Putamen (tissue), 1 donor: ENCODE measurements at places on chromosomes 12 and 14.

GRCh38 chr12:93358058-93358457 lies 19.7 kb upstream of the NUDT4 start:
- no peak for DNase-seq

DNA sequence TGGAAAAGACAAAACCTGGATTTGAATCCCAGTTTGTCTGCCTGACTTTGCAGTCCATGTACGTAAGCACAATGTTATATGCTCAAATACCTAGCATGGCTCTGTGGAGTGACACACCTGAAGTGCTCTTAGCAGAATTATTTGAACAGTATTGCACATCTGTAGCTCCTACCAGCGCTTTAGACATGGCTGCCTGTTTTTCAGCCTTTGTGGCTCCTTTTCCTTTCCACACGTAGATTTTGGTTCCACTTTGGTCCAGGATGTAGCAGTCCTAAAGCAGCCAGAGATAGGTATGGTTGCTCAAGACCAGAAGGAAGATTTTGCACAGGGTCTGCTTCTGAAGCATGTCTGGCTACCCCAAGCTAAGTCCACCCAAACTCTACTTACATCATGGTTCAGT lies 9.1 kb downstream of the AVIL start:
- no peak for DNase-seq

DNA sequence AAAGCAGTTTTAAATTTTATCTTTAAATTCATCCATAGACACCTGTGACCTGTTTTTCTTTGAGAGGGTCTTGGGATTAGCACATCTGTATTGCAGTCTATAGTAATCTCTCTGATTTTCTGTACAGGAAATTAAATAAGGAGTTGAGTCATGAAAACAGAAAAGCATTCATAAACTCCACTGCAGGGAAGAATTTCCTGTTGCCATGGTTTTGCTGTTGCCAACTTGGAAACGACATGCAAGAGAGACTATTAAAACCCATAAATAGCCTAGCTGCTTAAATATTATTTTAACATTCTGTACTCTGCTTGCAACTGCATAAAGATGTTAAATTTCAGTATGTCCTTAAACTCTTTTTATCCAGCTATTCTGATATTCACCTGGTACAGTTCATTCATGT lies 281.0 kb upstream of the RGS6 start:
- DNase-seq: peak; percentile 58

DNA sequence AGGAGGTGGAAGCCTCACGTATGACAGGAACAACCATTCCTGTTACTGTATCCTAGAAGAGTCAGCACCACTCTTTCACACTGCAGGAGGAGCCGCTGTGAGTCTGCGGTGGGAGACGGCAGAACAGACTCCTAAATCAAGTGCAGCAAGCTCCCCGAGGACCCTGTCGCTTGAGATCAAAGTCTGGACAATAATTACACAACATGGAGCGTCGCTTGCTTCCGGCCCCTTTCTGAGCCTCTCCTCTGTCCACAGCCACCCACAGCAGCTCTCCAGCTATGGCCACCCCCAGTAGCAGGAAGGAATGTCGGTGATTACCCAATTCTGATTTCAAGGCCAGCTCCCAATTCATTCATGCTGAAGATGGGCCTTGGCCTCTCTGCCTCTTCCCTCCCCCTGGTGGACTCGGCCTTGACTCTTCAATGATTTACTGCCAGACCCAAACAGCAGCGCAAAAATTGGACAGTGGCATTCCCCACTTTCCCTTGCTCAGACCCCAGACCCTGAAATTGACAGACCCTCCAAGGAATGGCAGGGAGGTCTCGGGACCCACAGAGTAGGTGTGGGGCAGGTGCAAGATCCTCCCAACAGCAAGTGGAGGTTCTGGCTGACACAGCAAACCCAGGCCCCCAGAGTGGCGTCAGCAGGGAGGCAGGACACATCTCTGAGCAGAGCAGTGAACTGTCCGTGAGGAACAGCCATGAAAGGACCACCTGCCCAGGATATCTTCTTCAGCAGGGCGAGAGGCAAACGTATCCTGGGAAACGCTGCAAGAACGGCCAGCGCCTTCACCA lies 272.7 kb upstream of the DIO3 start:
- DNase-seq: no peak

DNA sequence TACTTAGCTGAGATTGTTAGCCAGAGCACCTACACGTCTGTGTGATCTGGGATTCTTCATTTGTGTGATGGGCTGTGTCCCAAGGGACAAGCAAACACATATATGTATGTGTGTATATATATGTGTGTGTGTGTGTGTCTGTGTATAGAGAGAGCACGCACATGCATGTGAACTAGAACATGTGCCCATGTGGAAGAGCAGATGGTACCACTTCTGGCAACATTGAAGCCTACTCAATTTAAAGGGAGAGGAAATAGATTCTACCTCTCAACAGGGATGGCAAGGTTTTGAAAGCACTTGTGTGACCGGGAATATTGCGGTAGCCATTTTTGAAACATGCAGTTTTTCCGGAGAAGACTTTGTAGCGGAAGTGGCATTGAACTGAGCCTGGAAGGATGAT lies 1.4 kb downstream of the TOMM20L start:
- no peak for DNase-seq

DNA sequence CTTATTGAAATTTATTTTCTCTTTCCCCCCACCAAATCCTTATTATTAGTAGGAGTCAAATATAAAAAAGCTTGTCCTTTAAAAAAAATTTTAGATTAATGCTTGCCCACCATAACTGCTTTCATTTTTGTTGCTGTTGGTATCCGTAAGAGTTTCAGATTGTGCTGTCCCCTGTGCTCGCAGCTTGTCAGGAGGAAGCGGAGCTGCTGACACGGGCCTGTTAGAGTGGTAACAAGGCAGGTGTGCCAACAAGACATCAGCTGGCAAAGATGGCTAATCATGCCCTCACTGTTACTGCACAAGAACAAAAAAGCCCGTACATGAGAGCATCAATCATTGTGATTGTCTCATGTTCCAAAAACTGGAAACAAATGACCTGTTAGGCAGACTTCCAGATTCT lies 148.4 kb downstream of the ALG10B start:
- no peak for DNase-seq

GRCh38 chr12:97487470-97487869 lies 24.9 kb downstream of the RMST start:
- no peak for DNase-seq

DNA sequence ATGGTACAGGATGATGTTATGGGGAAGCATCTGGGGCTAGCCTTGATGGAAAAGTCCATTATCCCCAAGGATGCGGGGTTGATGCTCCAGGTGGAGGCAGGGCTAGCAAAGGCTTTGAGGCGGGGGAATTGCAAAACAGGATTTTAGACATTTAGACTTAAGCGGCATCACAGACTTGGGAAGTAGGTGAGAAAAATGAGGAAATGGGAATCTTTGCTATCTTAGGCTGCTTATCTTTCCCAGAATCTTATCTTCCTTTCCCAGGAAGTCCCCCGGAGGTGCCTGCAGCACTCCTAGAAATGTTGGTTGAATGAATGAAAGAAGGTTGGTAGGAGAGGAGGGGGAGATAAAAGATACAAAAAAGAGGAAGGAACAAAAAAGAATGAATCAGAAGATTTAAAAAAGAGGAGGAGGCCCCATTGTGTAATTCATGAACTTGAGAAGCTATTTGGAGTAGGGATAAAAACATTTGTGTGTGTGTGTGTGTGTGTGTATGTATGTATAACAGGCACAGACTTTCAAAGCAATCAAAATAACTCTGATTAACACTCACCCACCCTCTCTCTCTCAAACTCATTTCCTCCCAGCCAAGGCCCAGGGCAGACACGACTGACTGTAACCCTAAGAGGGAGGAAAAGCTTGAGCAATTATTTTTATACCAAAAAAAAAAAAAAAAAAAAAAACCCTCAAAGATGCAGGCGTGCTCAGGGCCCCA lies 62.5 kb upstream of the TBX3 start:
- no peak for DNase-seq

GRCh38 chr14:105312973-105313372 lies 1.6 kb upstream of the PACS2 start:
- peak; percentile 86 for DNase-seq

GRCh38 chr12:106954462-106955376 lies 988 bp upstream of the TMEM263 start:
- DNase-seq: peak; percentile 12

DNA sequence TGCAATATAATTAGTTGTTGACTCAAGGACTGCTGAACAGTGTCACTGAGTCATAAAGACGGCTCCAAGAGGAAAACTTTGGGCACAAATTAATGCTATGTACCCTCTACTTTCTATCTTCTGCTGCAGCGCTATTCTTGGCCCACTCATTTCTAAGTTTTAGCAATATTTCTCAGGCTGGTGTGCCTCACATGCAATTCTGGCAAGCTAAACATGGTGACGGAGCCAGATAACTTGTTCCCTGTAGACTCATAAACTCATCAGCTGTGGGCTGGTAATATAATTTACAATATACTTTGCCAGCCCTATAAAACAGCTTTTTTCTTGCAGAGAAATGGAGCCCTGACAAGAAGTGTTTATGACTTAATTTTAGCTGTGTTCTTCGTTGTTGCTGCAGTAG lies 615.1 kb downstream of the NRXN3 start:
- no peak for DNase-seq

DNA sequence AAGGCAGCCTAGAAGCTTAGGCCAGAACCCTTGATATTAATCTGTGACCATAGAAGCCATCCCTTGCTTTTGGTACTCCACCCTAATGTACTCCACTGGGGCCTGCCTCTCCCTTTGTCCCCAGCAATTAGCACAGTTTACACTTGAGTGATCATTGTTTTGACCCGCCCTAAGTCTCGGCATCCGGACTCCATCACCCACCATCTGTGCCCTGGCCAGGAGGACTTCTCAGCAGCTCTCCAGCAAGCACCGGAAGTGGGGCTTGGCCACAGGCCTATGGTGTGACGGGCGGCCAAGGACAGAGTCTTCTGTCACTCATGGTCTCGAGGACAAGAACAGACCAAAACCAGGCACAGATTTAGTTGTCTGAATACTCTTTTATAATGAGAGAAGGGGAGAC lies 126.5 kb upstream of the NTF3 start:
- DNase-seq: no peak

- no peak for DNase-seq
Measured at GRCh38 chr14:33781236-33781635, 169.6 kb downstream of the EGLN3 start.

GRCh38 chr14:106268013-106268727 lies 741.8 kb downstream of the TMEM121 start:
- DNase-seq: no peak
